ENCODE measurements at places on chromosomes 5 and 9. TPM values are rescaled to one million over a fixed set of nuclear protein-coding genes. Genes with fewer than 3 reads are reported as not detected.

Gene ADGRV1
- total RNA-seq = 0.15 TPM

Gene KIAA1958
- 2.3 TPM for total RNA-seq

Gene SNX18
- 73.7 TPM for total RNA-seq

Gene FGFR4
- 3.3 TPM for total RNA-seq

Gene PNPLA7
- under 0.01 TPM for total RNA-seq
